Breast epithelium (tissue), 4 donors: ENCODE measurements at places on chromosomes 1 and 21. TPM values are rescaled to one million over a fixed set of nuclear protein-coding genes. Genes with fewer than 3 reads are reported as not detected.

DNA sequence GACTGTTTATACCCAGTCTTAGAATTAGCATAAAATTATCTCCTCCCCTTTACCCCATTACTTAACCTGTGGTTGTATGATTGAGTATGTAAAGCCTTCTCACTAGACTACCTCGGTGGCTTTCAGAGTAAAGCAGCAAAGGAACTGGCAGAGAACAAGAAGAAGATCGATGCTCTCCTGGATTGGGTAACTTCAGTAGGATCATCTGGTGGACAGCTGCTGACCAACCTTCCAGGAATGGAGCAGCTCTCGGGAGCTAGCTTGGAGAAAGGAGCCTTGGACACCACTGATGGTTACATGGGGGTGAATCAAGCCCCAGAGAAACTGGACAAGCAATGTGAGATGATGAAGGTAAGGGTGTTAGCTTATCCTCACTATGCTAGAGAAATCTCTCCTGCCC is 138.6 kb upstream of the BMP8A start:
- H3K4me3 ChIP-seq: no peak overlapping the region
- no peaks in the 10 kb centered on the region for H3K27me3 ChIP-seq
- no peaks in the 10 kb centered on the region for H3K4me1 ChIP-seq
- no peak overlapping the region for H3K27ac ChIP-seq
- peaks cover 20% of the 10 kb centered on the region for H3K36me3 ChIP-seq
- no peak for DNase-seq

DNA sequence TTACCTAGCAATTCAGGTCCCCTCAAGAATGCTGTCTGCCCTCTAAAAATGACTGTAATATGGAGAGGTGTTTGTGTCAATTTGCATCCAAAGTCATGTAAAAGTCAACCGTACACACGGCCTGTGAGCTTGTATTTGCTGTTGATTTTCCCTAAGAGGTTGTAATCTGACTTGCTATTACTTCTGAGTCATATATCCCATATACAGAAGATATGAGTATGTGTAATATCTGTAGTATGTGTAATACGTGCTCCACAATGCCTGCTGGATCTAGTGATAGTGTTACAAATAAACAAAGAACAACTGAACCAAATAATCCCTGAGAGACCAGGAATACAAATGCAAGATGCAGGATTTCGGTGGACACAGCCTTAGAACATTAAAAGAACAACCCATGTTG is 1.4 kb upstream of the KCNJ6 start:
- H3K27me3 ChIP-seq: peaks cover 86% of the 10 kb centered on the region
- no peak for DNase-seq
- H3K4me1 ChIP-seq: no peaks in the 10 kb centered on the region
- no peak overlapping the region for H3K27ac ChIP-seq
- H3K4me3 ChIP-seq: no peak overlapping the region
- H3K36me3 ChIP-seq: no peaks in the 10 kb centered on the region

The SMCP gene
- total RNA-seq: not detected

The CHAF1B gene
- 0.64 TPM for total RNA-seq

The HOOK1 gene
- 0.16 TPM for total RNA-seq

The SNIP1 gene
- total RNA-seq: 14.7 TPM

The ENAH gene
- total RNA-seq: 48.2 TPM

The PLA2G2D gene
- total RNA-seq: 0.44 TPM

The TRIM63 gene
- 4.0 TPM for total RNA-seq

The TRIM67 gene
- total RNA-seq: not detected

DNA sequence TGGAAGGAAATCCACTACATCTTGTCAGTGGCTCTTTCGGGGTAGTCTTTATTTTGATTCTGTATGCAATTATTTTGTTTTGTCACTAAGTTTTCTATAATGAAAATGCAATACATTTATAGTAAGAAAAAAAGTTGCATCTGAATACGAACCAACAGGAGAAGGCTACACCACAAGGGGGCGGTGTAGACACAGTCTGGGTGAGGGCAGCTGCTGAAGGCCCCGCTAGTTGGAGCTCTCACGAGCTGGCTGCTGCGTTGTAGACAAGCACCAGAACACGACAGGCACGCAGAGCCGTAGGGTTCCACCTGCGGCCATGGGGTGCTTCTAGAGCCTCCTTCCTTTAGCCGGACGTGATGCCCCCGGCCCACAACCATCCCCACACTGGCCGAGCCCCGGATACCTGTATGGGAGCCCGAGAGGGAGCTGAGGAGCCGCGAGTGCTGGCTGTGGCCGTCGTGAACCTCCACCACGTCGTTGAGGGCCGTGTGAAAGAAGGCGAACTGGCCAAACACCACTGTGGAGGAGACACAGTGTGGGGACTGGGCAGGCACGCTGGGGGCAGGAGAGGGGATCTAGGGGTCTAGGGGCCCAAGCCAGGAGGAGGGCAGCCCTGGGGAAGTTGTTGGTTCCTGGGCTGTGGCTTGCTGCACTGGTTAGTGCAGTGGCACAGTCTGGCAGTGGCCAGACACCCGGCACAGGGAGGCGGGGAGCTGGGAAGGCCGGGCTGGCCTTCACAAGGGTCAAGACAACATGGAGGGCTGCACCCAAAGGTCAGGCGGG is 160.8 kb downstream of the ZSCAN20 start:
- no peaks in the 10 kb centered on the region for H3K36me3 ChIP-seq
- peak; percentile 77 for DNase-seq
- H3K4me3 ChIP-seq: no peak overlapping the region
- peaks cover 4% of the 10 kb centered on the region for H3K27me3 ChIP-seq

DNA sequence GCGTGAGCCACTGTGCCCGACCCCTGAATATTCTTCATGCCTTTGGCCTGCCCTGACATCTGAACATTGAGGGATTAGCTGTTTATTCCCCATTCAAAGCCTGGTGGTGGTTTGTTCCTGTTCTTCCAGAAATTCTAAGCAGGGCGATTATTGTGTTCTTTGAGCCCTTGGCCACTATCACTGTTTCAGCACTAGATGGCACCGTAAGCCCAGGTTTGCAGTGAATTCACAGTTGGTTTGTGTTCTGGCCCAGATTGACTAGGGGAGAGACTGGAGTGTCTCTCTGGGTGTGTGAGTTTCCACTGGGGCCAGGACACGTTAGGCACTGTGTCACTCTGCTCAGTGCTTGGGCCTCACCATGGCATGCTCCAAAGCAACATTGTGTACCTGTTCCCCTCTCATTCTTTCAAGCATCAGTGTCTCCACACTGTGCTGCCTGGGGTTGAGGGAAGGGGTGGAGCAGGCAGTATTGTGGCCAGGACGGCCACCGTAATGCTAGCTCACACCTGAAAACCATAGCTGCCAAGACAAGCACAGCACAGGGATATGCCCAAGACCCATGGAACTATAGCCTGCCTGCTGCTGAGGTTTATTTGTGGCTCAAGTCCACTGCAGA is 52.7 kb downstream of the PKN2 start:
- no peak overlapping the region for H3K27ac ChIP-seq
- H3K27me3 ChIP-seq: no peaks in the 10 kb centered on the region
- no peak overlapping the region for H3K4me3 ChIP-seq
- DNase-seq: no peak
- no peaks in the 10 kb centered on the region for H3K36me3 ChIP-seq

DNA sequence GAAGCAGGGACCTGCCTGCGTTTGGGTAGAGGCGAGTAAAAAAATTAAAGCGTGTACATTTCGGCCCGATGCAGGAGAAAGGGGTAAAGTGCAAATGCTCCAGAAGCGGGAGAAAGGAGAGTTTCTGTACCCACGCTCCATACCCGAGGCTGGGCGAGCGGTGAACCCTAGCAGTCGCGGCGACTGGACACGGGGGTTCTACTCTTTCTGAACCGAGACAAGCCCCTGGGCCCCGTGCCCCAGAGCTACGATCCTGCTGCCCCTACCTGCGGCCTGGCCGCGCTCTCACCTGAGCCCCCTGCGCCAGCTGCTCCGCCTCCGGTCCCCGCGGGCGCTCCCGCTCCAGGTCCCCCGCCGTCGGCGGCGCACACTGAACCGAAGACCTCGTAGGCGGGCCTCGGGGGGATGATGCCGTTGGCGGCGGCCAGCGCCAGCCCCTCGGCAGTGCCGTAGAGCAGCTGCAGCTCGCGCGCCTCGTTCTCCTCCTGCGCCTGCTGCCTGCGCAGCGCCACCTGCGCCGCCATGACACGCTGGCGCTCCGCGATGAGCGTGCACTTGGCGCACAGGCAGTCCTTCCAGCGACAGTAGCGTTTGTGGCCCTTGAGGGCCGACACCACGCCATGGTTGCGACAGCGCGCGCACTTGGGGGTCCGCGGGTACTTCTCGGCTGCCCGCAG is 2.4 kb downstream of the DMRTA2 start:
- DNase-seq: no peak
- peaks cover 17% of the 10 kb centered on the region for H3K27me3 ChIP-seq
- peaks cover 4% of the 10 kb centered on the region for H3K4me1 ChIP-seq
- no peak overlapping the region for H3K4me3 ChIP-seq

DNA sequence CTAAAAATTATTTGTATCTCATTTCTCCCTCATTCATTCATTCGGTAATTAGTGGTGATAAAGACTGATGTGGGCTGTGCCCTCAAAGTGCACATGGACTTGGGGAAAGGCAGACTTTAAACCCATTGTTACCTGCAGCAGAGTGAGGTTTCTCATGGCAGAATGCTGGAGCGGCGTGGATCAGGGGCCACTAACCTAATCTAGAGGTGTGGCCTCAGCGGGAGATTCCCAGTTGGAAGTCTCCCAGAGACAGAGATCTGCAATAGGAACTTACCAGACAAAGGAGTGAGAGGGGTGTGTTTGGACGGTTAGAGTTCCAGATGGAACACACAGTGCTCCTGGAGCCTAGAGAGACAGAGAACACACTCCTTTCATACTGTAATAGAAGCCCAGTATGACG is 73.5 kb downstream of the VPS26C start:
- no peaks in the 10 kb centered on the region for H3K4me1 ChIP-seq
- H3K27me3 ChIP-seq: no peaks in the 10 kb centered on the region
- DNase-seq: no peak
- H3K27ac ChIP-seq: no peak overlapping the region
- H3K36me3 ChIP-seq: no peaks in the 10 kb centered on the region

- peak overlapping the region; percentile 85 for H3K4me3 ChIP-seq
- H3K27ac ChIP-seq: peak overlapping the region; percentile 80
- H3K27me3 ChIP-seq: no peaks in the 10 kb centered on the region
Measured at GRCh38 chr1:64745181-64745985, 508 bp downstream of the RAVER2 start.
